ENCODE measurements at places on chromosomes 1 and 21.

- no peak for DNase-seq
Measured at GRCh38 chr1:112772781-112773180, 57.6 kb upstream of the PPM1J start.

- no peak for DNase-seq
Measured at GRCh38 chr1:30413111-30413440, 310.3 kb downstream of the MATN1 start.

DNA sequence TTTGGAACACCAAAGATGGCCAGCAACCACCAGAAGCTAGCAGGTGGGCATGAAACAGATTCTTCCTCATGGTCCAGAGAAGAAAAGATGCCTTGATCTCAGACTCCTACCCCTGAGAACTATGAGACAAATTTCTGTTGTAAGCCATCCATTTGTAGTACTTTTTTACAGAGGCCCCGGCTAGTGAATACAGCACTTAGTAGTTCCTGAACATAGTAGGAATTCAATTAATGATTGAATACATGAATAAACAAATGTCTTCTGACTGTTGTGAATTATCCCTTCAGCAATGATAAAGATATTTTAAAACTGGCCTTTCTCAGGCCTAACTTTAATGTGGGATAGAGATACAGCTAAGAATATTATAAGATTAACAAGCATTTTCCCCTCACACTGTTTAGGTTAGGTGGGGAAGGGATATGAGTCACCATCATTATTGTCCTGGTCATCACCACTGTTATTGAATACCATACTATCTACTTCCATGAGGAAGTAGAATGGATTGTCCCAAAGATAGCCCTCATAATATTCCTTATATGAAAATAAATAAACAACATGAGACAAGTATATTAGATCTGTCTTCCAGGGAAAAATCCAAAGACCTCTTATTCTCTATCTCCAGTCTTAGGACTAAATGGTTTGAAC, 51.4 kb downstream of the ADCY10 start:
- DNase-seq: no peak

GRCh38 chr1:91555821-91556531, 55.3 kb downstream of the CDC7 start:
- no peak for DNase-seq

DNA sequence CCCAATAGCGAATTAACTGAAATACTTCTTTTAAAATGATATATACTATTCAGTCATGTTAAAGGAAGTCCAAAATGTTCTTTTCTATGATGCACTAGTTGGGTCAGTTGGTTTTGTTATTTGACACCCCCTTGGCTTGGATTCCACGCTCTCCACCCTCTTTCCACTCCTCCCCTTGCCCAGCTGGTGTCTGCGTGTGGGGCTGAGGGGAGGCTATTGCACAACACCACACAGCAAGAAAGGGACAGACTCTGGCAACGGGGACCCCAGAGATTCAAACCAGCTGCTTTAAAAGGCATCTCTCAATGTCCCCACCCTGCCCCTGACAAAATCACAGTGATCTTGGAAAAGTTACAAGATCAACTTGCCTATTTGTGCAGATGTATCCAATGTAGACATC, 394.3 kb downstream of the TGFB2 start:
- no peak for DNase-seq

- no peak for DNase-seq
Measured at GRCh38 chr21:46095083-46095719, 2.7 kb upstream of the COL6A2 start.

- DNase-seq: no peak
Measured at GRCh38 chr1:232548691-232549090, 81.2 kb downstream of the SIPA1L2 start.

DNA sequence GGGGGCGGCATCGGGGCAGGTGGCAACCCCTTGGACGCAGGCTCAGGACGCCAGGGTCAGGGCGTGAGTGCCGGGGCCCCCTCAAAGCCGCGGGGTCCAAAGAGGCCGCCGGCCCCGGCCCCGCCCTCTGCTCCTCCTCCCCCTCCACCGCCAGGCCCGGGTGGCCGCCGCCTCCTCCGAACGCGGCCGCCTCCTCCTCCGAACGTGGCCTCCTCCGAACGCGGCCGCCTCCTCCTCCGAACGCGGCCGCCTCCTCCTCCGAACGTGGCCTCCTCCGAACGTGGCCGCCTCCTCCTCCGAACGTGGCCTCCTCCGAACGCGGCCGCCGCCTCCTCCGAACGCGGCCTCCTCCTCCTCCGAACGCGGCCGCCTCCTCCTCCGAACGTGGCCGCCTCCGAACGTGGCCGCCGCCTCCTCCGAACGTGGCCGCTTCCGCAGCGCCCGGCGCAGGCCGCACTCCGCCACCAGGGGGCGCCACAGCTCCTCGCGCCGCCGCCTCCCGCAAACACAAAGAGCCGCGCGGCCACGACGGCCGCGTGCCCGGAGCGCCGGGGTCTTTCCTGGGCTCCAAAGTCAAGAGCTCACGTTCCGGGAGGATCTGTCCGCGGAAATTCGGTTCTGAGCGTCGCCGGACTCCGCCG, 19.3 kb upstream of the SAMD11 start:
- peak; percentile 65 for DNase-seq

DNA sequence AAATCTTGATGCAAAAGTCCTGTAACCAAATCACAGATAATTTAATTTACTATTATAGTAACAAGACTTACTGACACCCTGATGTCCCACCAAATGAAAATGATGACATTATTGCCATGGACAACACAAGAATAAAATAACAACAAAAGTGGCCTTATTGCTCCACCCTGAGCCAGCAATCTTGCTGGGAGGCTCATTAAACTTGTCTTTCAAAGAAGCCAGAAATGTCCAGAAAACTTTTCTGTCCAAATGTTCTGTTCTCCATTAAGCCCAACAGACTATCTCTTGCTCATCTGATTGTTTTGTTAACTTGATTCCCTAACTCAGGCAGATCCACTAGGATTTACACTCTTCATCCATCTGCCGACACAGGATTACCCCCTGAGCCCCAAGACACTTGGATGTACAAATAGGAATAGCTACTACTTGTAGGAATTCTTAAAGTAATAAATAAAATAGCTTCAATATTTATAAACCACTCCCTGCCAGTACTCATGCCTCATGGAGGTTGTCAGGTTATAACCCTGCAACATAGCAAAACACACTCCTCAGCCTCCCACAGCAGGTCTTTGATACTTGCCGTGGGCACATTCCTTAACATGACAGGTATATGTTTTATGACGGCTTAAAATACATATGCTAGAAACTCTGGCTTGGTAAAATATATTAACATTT, 84.9 kb downstream of the PTPN14 start:
- no peak for DNase-seq

DNA sequence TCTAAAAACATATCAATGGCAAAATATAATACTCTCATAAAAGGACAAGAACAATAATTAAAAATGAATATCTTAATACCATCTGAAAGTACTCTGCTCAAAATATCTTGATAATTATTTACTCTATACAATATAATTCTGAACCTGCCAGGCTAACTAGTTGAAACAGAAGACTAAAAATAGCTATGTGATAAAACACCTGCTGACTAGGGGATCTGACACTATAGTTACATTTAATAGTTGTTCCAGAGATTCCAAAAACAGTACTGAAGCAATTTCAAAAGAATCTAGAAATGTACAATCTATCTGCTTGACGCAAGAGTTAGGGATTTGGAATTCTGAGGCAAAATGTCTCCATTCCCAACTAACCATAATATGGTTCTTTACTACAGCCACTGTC, 30.2 kb downstream of the ERO1B start:
- DNase-seq: no peak

GRCh38 chr1:189027512-189027911, 1450.2 kb downstream of the BRINP3 start:
- no peak for DNase-seq

DNA sequence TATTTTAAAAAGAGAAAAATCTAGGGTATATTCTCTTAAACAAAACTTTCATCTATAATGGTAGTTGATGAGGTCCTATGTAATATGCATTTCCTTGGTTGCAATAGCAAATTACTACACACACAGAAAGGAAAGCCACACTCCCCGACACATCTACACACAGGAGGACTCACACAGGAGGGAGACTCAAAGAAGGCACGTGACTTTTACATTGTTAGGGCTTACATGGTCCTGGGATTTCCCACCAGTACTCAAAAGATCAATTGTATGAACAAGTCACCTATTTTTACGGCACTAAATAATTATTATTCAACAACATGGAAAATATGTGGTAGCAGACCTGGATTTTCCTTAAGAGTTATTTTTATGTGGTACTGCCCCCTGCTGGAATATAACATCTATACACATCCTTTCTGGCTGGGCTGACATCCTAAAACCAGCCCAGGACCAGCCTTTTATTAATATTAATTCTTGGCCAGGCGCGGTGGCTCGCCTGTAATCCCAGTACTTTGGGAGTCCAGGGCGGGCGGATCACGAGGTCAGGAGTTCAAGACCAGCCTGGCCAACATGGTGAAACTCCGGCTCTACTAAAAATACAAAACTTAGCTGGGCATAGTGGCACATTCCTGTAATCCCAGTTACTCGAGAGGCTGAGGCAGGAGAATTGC, 33.9 kb upstream of the LGALS8 start:
- peak; percentile 79 for DNase-seq

DNA sequence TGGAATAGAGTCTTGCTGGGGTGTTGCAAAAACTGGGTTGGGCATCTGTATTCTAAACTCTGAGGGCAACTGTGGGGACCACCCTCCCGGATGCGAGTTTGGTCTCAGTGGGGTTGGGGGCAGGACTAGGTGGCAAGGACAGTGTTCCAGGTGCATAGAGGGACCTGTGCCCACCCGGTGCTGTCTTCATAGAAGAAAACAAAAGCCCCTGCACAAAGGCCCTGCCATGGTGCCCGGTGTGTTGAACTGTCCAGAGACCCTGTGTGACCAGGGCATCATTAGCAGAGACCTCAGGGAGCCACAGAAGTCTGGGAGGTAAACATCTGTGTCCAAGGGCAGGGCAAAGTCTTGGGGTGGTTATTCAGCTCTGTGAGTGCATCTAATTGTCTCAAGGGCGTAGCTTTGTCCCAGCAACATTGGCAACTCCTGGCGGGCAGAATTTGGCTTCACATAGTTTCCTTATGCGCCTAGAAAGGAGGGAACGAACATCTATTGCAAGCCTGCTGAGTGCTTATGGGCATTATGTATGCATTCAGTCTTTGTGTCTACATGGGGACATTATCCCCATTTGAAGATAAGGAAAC, 72.2 kb upstream of the IFFO2 start:
- no peak for DNase-seq

DNA sequence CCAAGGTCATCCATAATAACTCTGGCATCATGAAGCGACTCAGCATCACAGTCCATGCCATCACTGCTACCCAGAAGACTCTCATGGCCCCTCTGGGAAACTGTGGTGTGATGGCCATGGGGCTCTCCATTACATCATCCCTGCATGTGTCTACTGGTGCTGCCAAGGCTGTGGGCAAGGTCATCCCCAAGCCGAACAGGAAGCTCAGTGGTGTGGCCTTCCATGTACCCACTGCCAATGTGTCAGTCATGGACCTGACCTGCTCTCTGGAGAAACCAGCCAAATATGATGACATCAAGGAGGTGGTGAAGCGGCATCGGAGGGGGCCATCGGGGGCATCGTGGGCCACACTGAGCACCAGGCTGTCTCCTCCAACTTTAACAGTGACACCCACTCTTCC, 65.1 kb upstream of the ARHGAP29 start:
- no peak for DNase-seq

DNA sequence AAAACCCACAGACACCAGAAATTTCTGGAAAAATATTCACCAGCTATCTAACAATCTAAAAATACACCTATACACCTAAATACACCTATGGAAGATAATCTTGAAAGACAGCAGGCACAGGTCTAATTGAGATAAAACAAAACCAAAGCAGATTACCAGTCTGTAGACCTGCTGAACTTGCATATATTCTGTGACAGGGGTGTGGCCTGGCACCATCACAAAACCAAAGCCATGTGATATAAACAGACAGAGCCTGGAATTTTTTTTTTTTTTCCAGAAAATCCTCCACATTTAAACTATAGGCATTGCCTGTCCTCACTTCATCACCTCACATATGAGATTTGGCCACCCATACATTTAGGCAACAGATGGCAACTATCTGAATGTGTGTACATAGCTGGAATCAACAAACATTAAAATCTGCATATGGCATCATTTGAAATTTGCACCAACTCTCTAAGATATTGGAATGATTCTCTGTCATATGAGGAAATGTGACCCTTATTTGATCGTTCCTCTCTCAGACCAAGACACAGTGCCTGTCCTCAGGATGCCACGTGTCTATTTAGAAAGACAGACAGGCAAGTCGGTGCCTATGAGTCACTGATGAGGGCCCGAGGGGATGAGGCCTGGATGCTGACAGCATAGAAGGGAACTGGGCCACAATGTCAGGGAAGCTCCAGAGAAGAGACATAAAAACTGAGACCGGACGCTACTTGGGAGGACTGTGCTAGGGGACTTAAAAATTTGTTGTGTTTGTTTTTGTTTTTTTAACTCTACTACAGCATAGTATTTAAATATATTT, 32.6 kb downstream of the NMNAT2 start:
- DNase-seq: no peak

GRCh38 chr1:27300341-27301051, 21.5 kb upstream of the TMEM222 start:
- peak; percentile 39 for DNase-seq

DNA sequence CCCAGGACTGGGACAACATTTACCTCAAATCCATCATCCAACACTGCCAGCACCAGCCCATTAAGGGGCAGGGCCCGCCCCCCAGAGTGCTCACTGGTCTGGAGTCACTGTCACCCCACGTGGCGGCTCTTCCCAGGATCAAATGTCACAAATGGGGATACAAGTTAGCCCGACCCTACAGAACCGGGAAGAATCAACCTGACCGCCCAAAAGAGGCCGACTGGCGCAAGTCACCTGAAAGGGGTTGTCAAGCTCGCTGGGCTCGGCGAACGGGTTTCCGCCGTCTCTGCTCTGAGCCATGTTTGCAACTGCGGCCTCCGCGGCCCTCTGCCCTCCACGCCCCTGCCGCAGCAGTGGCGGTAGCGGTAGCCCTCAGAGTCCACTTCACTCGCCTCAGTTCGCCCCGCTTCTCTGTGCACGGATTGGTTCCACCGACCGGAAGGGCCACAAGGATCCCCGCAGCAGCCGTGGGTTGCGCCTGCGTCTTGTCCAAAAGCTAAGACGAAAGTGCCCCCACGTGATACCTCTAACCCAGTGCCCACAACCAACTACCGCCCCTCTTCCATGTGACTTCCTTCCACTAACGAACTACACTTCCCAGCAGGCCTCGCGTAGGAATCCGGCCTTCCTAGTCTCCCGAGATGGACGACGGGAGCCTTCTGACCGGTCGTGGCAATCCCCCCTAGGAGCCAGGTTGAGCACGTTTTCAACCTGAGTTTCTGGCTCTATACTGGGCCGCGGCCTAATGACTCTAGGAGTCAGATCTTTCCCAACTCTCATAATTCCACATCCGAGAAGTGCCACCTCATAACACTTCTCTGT, at the start of gene SCAMP3:
SCAMP3 (minus strand) TSS at position 509 of the 822 bp plus-strand sequence; CDS start at position 300, 209 bp downstream.
- DNase-seq: peak; percentile 99

- no peak for DNase-seq
Measured at GRCh38 chr1:239361403-239361802, 25.0 kb upstream of the CHRM3 start.

GRCh38 chr1:53735681-53736080, 3.3 kb downstream of the GLIS1 start:
- DNase-seq: no peak

GRCh38 chr1:92194511-92194910, 23.2 kb upstream of the C1orf146 start:
- no peak for DNase-seq
